Glutamatergic neuron (in vitro differentiated cells): ENCODE measurements at places on chromosomes 3 and 15. TPM values are rescaled to one million over a fixed set of nuclear protein-coding genes. Genes with fewer than 3 reads are reported as not detected.

CHRNA7 gene
- total RNA-seq: 19.1 TPM

ZNF620 gene
- total RNA-seq: 18.6 TPM

PCSK6 gene
- total RNA-seq: 3.8 TPM

FGF12 gene
- total RNA-seq: 33.1 TPM

MEIS2 gene
- total RNA-seq: 6.0 TPM

SPSB4 gene
- 98.4 TPM for total RNA-seq

RBP2 gene
- not detected for total RNA-seq

AHSG gene
- total RNA-seq: not detected

ABHD17C gene
- total RNA-seq: 6.8 TPM

ALDH1A3 gene
- total RNA-seq: 2.8 TPM

JMJD7 gene
- 26.6 TPM for total RNA-seq

CXCR6 gene
- total RNA-seq: not detected

STAB1 gene
- total RNA-seq: 6.3 TPM

TNIK gene
- total RNA-seq: 1.5 TPM
